ENCODE measurements at places on chromosomes 3 and 15.

- no peak for DNase-seq
These were observed 279.8 kb downstream of the UACA start for GRCh38 chr15:70483513-70483912.

GRCh38 chr3:51968883-51969678 lies 1.8 kb upstream of the PCBP4 start:
- no peak for DNase-seq

GRCh38 chr3:4750306-4750968 lies 228.8 kb upstream of the BHLHE40 start:
- DNase-seq, result no peak

GRCh38 chr3:167493244-167493643 lies 19.4 kb upstream of the SERPINI2 start:
- peak; percentile 23 for DNase-seq

- no peak for DNase-seq
These were observed 53.8 kb downstream of the ECT2 start for GRCh38 chr3:172804323-172804722.

GRCh38 chr15:100186960-100187359 lies 154.8 kb downstream of the ADAMTS17 start:
- DNase-seq, result no peak

GRCh38 chr3:173711619-173712018 lies 314.1 kb downstream of the NLGN1 start:
- no peak for DNase-seq

GRCh38 chr15:47334805-47335535 lies 382.3 kb upstream of the SEMA6D start:
- DNase-seq, result no peak

GRCh38 chr15:65910341-65910740 lies 41.0 kb downstream of the RAB11A start:
- no peak for DNase-seq

DNA sequence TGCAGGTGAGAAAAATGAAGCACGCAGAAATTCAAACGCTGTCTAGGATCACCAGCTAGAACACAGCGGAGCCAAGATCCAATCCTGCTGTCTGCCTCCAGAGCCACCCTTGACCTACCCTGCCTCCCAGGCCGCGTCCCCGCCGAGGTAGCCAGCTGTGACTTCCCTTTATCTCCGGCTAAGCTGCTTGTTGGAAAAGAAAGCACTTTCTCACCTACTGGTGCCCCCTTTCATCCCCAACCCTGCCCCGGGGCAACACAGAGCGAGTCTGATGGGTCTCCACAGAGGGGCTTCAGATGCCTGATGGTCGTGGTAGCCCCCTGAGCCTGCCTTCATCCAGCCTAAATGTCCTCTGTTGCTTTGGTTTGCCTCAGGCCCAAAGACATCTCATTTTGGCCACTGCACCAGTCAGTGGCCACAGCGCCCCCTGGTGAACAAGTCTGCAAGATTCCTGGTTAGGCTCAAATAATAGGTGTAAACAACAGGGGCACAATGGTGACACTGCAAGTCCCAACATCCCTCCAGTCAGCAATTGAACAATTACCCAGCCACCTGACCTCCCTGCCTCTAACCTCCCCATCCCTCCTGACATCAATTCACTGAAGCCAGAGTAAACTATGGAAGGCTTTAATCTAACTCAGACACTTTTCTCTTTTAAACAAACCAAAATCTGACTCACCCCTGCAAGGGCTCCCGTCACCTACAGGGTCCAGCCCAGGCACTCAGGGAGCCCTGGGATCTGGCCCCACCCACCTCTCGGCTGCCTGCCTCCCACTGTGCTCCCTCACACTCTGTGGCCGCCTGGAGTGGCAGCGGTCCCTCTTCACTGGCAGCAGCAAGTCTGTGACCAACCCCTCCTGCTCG lies 27.3 kb upstream of the BCL2L10 start:
- peak; percentile 82 for DNase-seq
